Upper lobe of right lung (tissue), 1 donor: ENCODE measurements at places on chromosomes 5 and 9. TPM values are rescaled to one million over a fixed set of nuclear protein-coding genes. Genes with fewer than 3 reads are reported as not detected.
A peak's percentile ranks its signal among the peaks of the same experiment; 100 is the strongest.

GRCh38 chr9:20478786-20479185 lies 143.5 kb downstream of the MLLT3 start:
- no peak for DNase-seq

GRCh38 chr9:108973895-108974294 lies 39.4 kb downstream of the CTNNAL1 start:
- no peak for DNase-seq

- DNase-seq: no peak
These were observed 12.2 kb downstream of the CDC42SE2 start for GRCh38 chr5:131276072-131276471.

- DNase-seq: no peak
These were observed 25.5 kb downstream of the HK3 start for GRCh38 chr5:176873541-176874172.

DNA sequence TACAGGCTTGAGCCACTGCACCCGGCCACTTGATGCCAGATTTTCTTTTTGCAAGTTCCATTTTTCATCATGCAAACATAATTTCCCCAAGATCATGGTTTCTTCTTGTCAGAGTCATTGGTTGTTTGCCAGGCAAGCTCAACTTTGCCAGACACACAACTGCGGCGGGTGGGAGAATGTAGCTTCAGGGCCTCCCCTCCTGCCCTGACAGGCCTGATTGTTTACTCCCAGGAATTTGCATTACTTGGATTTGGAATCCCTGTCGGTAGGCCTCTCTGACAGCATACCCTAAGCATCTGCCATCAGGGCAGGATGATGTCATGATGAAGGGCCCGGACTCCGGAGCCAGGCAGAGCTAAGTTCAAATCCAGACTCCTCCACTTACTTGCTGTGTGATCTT lies 15.1 kb downstream of the RPS14 start:
- DNase-seq: no peak

DNA sequence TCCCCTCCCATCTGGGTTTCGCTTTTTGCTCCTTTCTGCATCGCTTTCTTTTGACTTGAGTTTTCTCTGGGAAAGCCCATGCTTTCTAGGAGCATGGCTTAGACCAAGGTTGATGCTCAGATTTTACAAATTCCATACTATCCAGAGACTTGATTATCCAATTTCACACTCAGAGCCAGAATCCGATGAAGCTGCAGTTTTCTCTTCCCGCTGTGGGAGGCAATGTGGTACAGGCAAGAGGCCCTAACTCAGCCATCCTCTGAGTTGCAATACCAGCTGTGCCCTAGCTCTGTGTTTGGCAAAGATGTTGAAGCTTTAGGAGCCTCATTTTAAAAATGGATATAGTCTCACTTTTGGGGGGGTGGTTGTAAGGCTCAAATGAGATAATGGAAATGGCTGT lies 85.1 kb downstream of the BRINP1 start:
- DNase-seq: no peak

DNA sequence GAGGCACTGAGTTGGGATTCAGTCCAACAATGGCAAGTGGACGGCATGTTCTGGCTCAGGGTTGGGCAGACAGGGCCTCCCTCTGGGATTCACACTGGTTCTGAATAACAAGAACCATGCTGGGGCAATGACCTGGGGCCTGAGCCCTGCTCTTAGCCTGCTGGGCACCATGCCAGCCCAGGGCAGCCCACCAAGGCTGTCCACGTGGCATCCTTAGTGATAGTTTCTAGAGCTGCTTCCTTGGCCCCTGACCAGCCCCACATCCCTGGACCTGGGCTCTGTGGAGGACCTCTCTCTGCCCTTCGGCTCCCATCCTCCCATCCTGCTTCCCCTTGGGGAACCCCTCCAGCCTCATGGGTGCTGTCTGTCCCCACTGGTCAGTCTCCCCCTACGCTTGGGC lies 22.3 kb upstream of the OLFM1 start:
- peak; percentile 41 for DNase-seq

- no peak for DNase-seq
These were observed 3.3 kb upstream of the FBXW11 start for GRCh38 chr5:172009536-172010270.

DNA sequence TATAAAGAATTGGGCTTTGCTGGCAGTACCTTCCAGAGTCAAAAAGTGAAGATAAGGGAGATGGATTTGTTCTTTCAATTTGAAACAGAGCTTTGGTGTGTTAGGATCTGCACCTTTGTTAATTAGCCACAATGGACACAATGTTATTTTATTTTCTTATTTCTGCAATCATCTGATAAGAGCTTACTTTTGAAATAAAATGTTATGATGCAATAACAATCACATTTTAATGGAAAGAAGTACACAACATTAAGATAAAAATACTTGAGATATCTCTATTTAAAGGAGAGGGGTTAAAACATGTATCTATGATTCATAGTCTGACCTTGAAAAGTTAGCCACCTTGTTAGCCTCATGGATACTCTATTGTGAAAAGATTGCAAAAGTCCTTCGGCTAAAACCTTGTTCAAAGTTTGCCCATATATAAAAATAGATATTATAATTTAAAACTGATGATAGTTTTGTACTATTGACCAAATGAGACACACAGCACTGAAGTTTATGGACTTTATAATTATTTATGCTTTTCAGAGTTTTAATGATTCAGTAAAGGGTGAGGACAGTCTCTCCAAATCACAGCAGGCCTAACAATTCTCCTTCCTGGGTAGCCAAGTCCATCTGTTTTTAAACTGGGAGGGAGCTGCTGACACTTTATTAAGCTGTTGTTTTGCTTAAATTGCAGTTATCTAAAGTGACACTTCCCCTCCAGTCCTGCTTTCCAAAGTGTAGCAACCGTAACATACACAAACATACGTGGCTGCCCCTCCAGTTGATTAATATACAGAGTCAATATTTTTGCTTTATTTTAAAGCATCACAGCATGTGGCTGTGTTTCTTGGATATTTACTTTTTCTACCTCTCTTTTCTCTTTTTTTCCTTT lies 47.6 kb upstream of the DAP start:
- DNase-seq: no peak

- DNase-seq: no peak
These were observed 29.9 kb upstream of the DMRTA1 start for GRCh38 chr9:22416692-22417060.

DNA sequence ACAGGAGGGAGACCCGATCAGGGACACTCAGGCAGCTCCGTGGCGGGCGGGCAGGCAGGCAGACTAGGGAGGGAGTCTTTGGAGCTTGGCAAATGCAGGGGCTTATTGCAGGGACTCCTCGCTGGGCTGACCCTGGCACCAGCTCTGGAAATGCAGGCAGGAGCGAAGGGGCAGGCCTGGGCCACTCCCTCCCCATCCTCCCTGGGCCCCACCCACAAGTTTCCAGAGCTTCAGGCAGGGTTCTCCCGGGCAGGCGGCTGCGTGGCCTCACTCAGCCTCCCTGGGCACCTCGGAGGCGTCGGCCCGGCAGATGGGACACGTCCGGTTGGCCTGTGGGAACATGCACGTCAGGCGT lies 8.5 kb downstream of the RNF44 start:
- no peak for DNase-seq

- DNase-seq: no peak
These were observed 87.0 kb upstream of the SPRY4 start for GRCh38 chr5:142411656-142412425.

GRCh38 chr5:53194086-53194485 lies 84.5 kb upstream of the MOCS2 start:
- no peak for DNase-seq

GRCh38 chr9:129868872-129869486 lies 33.7 kb downstream of the USP20 start:
- no peak for DNase-seq

GRCh38 chr5:133520062-133520461 lies 92.3 kb downstream of the FSTL4 start:
- no peak for DNase-seq

GRCh38 chr9:91817106-91817492 lies 132.9 kb downstream of the ROR2 start:
- DNase-seq: no peak

DNA sequence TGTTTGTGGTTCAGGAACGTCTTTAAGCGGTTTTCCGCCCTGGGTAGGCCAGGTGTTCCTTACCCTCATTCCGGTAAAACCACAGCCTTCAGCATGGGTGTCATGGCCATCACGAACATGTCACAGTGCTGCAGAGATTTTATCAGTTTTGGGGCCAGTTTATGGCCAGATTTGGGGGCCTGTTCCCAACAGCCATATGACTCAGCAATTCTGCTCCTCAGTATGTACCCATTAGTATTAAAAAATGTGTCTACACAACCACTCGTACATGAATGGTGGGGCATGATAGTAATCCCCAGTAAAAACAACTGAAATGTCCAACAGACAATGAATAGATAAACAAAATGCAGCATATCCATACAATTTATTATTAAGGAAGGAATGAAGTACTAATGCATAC lies 51.9 kb upstream of the TTC23L start:
- no peak for DNase-seq

- no peak for DNase-seq
These were observed 37.4 kb downstream of the TTLL11 start for GRCh38 chr9:122055701-122056100.

DNA sequence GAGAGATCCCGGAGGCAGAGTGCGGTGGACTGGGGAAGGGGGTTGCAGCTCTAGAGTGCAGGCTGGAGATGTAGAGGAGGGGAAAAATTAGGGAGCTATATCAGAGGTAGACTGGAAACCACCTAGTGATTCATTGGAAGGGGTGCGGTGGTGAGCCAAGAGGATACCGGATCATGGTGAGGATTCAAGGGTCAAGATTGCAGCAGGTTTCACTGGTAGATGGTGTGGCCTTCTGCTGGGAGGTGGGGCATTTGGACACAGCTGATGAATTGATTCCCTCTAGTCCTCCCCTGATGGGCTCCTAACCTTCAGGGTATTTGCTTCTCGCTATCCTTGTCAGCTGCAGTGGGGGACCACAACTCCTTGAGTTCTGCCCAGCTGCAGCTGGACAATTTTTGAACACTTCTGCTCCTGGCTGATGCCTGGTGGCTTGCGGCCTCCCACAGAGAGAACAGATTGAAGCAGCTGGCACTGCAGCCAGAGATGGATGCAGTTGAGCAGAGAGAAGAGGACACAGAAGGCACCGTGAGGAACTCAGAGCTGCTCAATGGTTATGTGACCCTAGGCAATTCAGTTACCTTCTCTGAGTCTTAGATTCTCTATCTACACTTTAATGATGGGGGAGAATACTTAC lies 134.4 kb upstream of the ABCA1 start:
- DNase-seq: no peak

DNA sequence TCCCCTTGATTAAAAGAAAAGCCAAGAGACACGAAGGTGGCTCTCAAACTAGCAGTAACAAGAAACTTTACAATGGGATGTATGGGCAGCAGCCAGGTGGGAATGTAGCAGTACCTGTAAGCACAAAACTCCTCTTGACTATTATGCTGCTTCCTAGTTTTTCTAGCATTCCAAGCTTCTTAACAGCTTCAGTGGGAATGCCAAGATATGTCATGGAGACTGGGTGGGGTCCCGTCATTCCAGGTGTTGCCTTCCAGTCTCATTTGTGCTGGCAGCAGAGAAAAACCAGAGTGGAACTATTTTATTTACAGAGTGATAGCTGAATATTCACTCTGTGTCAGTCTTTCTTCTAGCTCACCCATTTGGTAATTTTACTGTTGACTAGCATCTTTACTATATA lies 236.6 kb downstream of the ARL15 start:
- no peak for DNase-seq

GRCh38 chr5:157670662-157671591 lies at the start of gene C5orf52:
Gene C5orf52 (plus strand): TSS chr5:157671533. CDS start chr5:157671615, 82 bp downstream.
- no peak for DNase-seq

DNA sequence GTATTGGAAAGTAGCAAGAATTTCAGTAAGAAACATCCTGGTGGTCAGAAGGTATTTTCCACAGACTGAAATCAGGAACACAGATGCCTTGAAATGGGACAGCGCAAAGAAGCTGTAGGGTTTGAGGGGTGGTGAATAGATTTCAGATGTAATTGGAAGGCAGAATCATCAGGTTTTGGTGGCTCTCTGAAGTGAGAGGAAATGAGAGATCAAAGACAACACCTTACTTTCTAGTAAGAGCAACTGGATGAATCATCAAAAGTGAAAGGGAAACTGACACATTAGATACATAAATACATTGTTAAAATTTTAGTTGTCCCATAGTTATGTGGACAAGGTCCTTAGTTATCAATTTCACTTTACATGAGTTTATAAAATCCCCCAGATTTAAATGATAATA lies 188.2 kb upstream of the SLC27A6 start:
- no peak for DNase-seq

GRCh38 chr9:129568560-129569501 lies 52.1 kb downstream of the C9orf50 start:
- peak; percentile 72 for DNase-seq

DNA sequence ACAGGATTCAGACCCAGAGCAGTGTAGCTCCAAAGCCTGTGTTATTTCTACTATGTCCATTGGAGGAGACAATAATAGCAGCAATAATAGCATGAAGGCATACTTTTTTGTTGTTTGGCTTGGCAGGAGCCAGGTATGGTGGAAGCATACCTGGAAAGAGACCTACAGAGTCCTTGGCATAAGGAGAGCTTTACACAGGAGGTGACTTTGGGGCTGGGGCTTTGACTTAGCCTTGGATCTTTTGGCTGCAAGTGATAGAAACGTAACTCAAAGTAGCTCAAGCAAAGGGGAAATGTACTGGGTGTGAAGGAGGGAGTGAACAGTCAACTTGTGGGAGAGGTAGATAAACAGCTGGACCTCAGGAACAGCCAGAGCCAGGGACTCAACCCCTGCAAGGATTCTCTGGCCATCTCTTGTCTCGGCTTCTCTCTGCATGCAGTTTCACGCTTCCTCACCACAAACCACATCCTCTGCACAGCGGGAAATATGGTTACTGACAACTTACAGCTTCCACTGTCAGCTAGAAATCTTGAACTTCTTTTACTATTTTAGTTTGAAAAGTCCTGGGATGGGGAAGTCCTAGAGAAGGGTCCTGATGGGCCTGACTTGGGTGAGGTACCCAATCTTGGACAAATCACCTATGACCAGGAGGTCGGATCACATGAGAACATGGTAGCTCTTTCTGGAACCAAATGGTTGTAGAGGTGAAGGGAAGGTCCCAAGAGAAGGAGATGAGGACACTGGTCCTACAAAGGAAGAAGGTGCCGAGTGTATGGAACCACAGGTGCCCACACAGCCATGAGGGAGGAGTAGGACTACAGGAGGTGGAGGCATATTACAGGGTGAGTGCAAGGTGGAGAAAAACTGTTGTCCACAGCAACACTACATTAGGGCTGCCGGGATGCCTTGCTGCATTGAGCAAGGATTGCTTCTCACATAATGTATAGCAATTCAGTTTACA lies 47.0 kb upstream of the TGFBR1 start:
- no peak for DNase-seq

The SPINK1 gene
- total RNA-seq: not detected

The DBH gene
- not detected for total RNA-seq

The GNA14 gene
- total RNA-seq: 15.7 TPM

The PCDHGA9 gene
- total RNA-seq: 5.4 TPM

The CCDC69 gene
- 81.9 TPM for total RNA-seq

The PCDHA2 gene
- 0.35 TPM for total RNA-seq

The PHF24 gene
- 0.23 TPM for total RNA-seq

The CEMIP2 gene
- 219 TPM for total RNA-seq

The NXNL2 gene
- not detected for total RNA-seq

The ADAMTSL2 gene
- 17.4 TPM for total RNA-seq

The STPG3 gene
- not detected for total RNA-seq

The GPR151 gene
- not detected for total RNA-seq

The SLC6A19 gene
- total RNA-seq: not detected

The IL9 gene
- total RNA-seq: not detected

The TMEM174 gene
- total RNA-seq: not detected

The CDH9 gene
- total RNA-seq: not detected

The ESM1 gene
- total RNA-seq: 2.7 TPM
